ENCODE measurements at places on chromosomes 5 and 9. TPM values are rescaled to one million over a fixed set of nuclear protein-coding genes. Genes with fewer than 3 reads are reported as not detected.

Gene CDX1
- not detected for total RNA-seq

Gene PCDHA9
- total RNA-seq, result not detected

Gene NSA2
- total RNA-seq, result 121 TPM

Gene NLN
- 35.5 TPM for total RNA-seq

Gene ARL14EPL
- total RNA-seq, result not detected

Gene CCDC192
- not detected for total RNA-seq

Gene TMEFF1
- 0.26 TPM for total RNA-seq

DNA sequence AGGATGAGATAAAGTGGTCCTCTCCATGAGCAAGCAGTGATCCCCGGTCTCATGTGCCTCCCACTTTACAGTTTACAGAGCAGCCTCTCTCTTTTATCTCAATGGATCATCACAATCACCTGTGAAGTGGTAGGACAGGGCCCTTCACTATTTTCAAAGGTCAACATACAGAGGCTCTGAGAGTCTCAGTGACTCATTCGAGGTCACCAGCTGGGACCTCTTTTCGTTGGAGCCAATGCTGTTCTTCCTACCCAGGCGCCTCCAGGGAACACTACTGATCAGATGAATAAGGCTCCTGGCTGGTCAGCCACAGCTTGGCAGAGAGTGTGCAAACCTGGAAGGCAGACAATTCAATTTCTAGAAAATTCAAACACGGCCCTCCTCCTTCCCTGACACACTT, 16.6 kb downstream of the GGTA1 start:
- H3K4me1 ChIP-seq, result no peaks in the 10 kb centered on the region
- no peaks in the 10 kb centered on the region for H3K36me3 ChIP-seq
- no peaks in the 10 kb centered on the region for H3K27me3 ChIP-seq
- no peak for DNase-seq
- no peak overlapping the region for H3K4me3 ChIP-seq
- no peak overlapping the region for H3K27ac ChIP-seq

DNA sequence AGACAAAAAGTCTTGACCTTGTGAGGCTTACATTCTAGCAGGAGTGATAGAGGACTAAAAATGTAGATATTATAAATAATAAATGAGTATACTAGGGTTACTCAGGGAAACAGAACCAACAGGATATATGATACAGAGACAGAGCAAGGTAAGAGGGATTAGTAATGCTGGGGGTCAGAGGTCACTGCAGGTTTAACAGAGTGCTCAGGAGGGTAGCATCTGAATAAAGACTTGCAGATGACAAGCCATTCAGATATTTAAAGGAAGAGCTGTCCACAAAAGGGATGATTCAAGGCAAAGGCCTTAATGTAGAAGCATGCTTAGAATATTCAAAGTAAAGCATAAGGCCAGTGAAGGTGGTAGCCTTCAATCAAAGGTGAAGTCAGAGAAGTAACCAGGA, 65.6 kb upstream of the SEMA6A start:
- no peak for DNase-seq
- H3K27me3 ChIP-seq, result peaks cover 3% of the 10 kb centered on the region

DNA sequence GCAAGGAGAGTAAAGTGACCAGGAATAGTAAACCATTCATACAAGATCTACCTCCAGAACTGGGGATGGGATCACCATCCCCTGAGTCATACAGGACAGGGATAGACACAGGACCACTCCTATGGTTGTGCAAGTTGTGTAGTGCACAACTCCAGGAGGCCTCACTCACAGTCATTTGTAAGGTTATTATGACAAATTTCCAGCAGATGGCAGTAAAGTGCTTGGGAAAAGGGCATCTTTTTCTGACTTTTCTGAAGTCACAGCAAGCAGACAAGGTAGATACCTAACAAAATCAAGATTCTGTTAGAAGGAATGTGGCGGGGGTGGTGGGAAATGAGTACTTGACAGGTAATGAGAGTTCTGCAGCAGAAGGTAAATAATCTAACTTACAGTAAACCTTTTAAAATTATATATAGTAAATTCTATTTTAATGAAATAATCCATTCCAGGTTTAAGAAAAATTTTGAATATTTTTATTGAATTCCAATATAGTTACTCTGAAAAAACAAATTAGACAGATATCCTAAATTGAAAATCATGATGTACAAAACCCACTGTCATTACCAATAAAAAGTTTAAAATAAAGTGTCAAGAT, 16.7 kb upstream of the KIF27 start:
- no peak overlapping the region for H3K4me3 ChIP-seq
- H3K4me1 ChIP-seq, result no peaks in the 10 kb centered on the region
- peaks cover 10% of the 10 kb centered on the region for H3K36me3 ChIP-seq
- H3K27me3 ChIP-seq, result no peaks in the 10 kb centered on the region
- peak; percentile 35 for DNase-seq

DNA sequence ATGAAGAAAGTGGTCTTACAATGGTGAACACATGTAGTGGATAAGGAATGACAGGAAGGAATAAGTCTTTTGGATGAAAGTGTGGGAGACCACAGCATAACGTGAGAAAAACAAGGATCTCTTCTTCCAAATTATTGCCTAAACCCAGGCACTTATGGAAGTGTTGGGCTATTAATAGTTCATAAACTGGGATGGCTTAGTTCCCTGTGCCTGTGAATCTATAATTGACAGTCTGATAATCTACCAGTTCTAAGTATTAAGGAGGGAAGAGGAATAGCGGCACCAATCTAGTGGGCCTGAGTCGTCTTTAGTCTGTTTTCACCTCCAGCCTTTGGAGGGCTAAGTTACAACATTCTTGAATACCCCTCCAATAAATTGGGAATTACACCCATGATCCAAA, 39.2 kb upstream of the LRRTM2 start:
- no peaks in the 10 kb centered on the region for H3K36me3 ChIP-seq
- H3K4me1 ChIP-seq, result no peaks in the 10 kb centered on the region
- H3K27me3 ChIP-seq, result no peaks in the 10 kb centered on the region
- no peak overlapping the region for H3K27ac ChIP-seq
- no peak for DNase-seq
- H3K4me3 ChIP-seq, result no peak overlapping the region

- peaks cover 12% of the 10 kb centered on the region for H3K4me1 ChIP-seq
- no peak overlapping the region for H3K27ac ChIP-seq
- H3K4me3 ChIP-seq, result no peak overlapping the region
- no peak for DNase-seq
- no peaks in the 10 kb centered on the region for H3K36me3 ChIP-seq
Observed at GRCh38 chr9:94945197-94946144, 219.0 kb downstream of the AOPEP start.

- no peak overlapping the region for H3K4me3 ChIP-seq
- no peak overlapping the region for H3K27ac ChIP-seq
- DNase-seq, result no peak
- H3K27me3 ChIP-seq, result no peaks in the 10 kb centered on the region
- H3K4me1 ChIP-seq, result no peaks in the 10 kb centered on the region
Observed at GRCh38 chr5:166909040-166909439, 1382.4 kb upstream of the WWC1 start.

GRCh38 chr9:38162332-38163211, 93.5 kb upstream of the SHB start:
- no peak overlapping the region for H3K4me3 ChIP-seq
- no peak for DNase-seq
- no peak overlapping the region for H3K27ac ChIP-seq
- H3K4me1 ChIP-seq, result no peaks in the 10 kb centered on the region

DNA sequence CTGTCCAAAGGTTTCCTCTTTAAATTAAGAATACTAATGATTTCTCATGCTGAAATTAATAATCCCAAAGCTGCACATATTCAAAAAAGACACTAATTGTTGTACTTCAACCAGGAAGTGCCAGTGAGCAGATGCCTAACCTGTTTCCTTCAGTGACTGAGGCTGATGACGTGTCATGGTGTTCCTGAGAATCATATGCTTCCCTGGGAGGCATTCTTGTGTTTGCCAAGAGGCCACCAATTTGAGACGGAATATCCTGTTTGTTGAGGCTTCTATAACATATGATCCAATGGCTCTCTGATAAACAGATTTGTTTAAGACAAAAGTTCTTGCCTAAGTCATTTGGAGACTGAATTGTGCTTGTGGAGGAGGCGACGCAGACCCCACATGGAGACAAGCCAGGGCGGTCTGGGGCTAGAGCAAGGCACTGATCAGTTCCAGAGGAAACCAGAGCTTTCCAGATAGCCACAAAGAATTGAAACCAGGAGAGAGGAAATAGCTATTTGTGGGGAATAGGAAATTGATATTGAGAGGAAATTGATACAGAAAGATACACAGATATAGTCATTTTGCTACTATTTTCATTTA, 66.4 kb upstream of the ZNF608 start:
- no peak overlapping the region for H3K27ac ChIP-seq
- H3K4me1 ChIP-seq, result no peaks in the 10 kb centered on the region
- no peaks in the 10 kb centered on the region for H3K36me3 ChIP-seq
- H3K4me3 ChIP-seq, result no peak overlapping the region
- peaks cover 3% of the 10 kb centered on the region for H3K27me3 ChIP-seq

- H3K27ac ChIP-seq, result no peak overlapping the region
- H3K27me3 ChIP-seq, result no peaks in the 10 kb centered on the region
- DNase-seq, result no peak
- H3K4me1 ChIP-seq, result peaks cover 17% of the 10 kb centered on the region
- no peak overlapping the region for H3K4me3 ChIP-seq
Observed at GRCh38 chr5:143041972-143042770, 272.0 kb downstream of the ARHGAP26 start.

- peaks cover 18% of the 10 kb centered on the region for H3K27me3 ChIP-seq
- no peaks in the 10 kb centered on the region for H3K4me1 ChIP-seq
- no peak overlapping the region for H3K4me3 ChIP-seq
- H3K27ac ChIP-seq, result no peak overlapping the region
- no peaks in the 10 kb centered on the region for H3K36me3 ChIP-seq
Observed at GRCh38 chr5:103408408-103408807, 149.8 kb downstream of the MACIR start.

GRCh38 chr5:179616002-179616594, 7.4 kb downstream of the HNRNPH1 start:
- DNase-seq, result no peak
- peaks cover 76% of the 10 kb centered on the region for H3K36me3 ChIP-seq
- no peaks in the 10 kb centered on the region for H3K27me3 ChIP-seq
- H3K4me1 ChIP-seq, result peaks cover 47% of the 10 kb centered on the region
- H3K27ac ChIP-seq, result peak overlapping the region; percentile 59
- H3K4me3 ChIP-seq, result no peak overlapping the region

DNA sequence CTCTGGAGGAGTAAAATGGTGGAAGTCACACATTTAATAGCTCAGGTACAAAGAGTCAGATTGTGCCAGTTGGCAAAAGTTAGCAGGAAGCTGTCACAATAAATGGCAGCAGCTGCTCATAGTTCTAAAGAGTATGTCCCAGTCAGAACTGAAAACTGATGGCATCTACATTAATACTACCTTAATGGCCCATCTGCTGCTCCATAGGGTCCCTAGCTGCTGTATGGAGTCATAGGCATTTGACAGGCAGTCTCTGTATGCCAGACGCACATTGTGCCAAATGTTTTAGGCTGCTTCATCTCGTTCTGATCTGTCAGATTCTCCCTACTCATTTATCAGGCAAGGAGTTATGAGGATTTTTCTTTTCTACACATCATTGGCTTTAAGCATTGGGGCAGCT, 515.8 kb upstream of the ARRDC3 start:
- H3K27ac ChIP-seq, result no peak overlapping the region
- DNase-seq, result no peak
- H3K27me3 ChIP-seq, result no peaks in the 10 kb centered on the region
- no peaks in the 10 kb centered on the region for H3K36me3 ChIP-seq

GRCh38 chr5:169100735-169101075, 200.2 kb downstream of the SLIT3 start:
- no peaks in the 10 kb centered on the region for H3K36me3 ChIP-seq
- no peak overlapping the region for H3K27ac ChIP-seq
- DNase-seq, result no peak
- H3K4me3 ChIP-seq, result no peak overlapping the region

- H3K4me3 ChIP-seq, result no peak overlapping the region
- no peak overlapping the region for H3K27ac ChIP-seq
- H3K36me3 ChIP-seq, result no peaks in the 10 kb centered on the region
- H3K27me3 ChIP-seq, result no peaks in the 10 kb centered on the region
- no peak for DNase-seq
Observed at GRCh38 chr5:67802766-67803165, 412.8 kb upstream of the PIK3R1 start.

- H3K27ac ChIP-seq, result no peak overlapping the region
- H3K36me3 ChIP-seq, result no peaks in the 10 kb centered on the region
- no peak overlapping the region for H3K4me3 ChIP-seq
- H3K4me1 ChIP-seq, result no peaks in the 10 kb centered on the region
- peaks cover 9% of the 10 kb centered on the region for H3K27me3 ChIP-seq
Observed at GRCh38 chr5:73954381-73954780, 328.4 kb downstream of the ARHGEF28 start.

DNA sequence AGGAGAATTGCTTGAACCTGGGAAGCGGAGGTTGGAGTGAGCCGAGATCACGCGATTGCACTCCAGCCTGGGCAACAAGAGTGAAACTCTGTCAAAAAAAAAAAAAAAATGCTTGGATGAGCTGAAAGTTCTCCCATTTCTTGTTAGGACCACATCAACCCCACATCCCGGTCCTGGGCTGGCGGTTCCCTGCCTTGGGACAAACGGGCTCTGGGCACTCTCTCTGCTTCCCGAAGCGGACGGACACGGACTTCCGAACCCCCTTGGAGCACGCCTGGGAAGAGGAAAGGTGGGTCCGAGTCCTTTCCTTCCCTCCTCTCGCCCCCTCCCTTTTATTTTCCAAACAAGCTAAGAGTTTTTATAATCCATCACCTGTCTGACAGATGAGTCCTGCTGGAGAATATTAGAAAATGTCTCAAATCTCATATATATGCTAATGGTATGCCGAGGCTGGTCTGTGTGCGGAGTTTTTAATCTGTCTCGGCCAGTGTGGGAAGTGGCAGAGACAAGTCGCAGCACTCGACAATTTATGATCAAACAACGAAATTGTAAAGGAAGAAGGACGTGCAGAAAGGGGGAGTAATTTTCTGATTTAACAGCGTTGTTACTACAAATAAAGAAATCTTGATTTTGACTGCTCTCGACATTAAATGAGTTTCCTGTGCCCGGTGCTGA, 257.9 kb upstream of the IRX4 start:
- no peak overlapping the region for H3K4me3 ChIP-seq
- peaks cover 24% of the 10 kb centered on the region for H3K27me3 ChIP-seq
- no peaks in the 10 kb centered on the region for H3K36me3 ChIP-seq
- peaks cover 4% of the 10 kb centered on the region for H3K4me1 ChIP-seq
- no peak for DNase-seq

DNA sequence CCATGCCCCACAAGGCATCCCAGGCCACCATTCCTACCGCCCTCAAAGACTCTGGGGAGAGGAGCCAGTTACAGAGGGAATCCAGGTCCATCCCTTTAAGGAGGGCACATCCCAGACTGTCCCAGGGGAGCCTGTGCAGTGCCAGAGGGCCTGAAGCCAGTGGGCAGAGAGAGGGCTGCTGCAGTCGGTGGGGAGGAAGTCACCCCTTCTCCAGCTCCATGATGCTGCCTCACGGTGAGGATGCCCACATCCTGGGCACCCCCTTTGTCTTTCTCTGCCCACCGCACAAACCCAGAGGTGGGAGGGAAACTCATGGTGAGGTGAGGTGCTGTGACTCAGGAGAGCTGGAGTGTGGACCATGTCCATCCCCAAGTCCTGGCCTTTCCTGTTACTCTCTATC, 26.2 kb upstream of the ANKRD33B start:
- H3K4me1 ChIP-seq, result peaks cover 14% of the 10 kb centered on the region
- H3K4me3 ChIP-seq, result no peak overlapping the region
- H3K27me3 ChIP-seq, result peaks cover 28% of the 10 kb centered on the region
- H3K27ac ChIP-seq, result no peak overlapping the region
- no peak for DNase-seq
- no peaks in the 10 kb centered on the region for H3K36me3 ChIP-seq
